Amniotic epithelial cell (primary cell): ENCODE measurements at places on chromosomes 3 and 15.
A peak's percentile ranks its signal among the peaks of the same experiment; 100 is the strongest.

DNA sequence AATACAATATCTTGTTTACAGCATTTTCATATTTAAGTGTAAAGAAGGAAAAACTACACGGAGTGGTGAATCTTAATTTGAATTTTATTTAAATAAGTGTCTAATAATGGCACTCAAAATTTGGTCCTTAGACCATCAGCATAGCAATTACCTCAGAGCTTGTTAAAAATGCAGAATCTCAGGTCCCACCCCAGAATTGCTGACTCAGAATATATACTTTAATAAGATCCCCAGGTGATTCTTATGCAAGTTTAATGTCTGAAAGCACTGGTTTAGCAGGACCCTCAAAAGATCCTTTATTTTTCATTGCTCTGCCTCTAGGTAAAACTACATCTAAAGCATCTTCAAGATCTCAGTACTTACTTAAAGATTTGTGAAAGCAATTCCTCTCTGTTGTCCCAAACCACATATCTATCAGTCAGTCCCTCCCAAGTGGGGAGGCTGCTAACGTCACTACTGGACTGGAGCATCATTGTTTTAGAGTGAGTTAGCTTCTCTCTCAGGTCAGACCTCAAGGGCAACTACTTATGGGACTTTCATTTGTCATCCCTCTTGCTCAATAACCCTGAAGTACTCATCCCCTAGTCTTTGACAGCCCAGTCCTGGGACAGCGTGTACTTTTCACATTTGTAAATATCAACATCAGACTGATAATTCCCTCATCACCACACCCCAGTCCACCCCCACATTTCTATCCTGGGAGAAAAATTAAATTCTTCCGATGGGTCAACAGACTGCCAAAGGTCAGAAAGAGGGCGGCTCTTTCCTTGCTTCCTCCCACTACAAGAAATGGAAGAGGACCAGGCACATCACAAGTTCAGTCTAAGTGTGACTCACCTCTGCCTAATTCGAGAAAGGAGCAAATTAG is 76.7 kb downstream of the CBLB start:
- peak; percentile 100 for DNase-seq

GRCh38 chr3:155676252-155676981 is 68.5 kb downstream of the PLCH1 start:
- peak; percentile 17 for DNase-seq

DNA sequence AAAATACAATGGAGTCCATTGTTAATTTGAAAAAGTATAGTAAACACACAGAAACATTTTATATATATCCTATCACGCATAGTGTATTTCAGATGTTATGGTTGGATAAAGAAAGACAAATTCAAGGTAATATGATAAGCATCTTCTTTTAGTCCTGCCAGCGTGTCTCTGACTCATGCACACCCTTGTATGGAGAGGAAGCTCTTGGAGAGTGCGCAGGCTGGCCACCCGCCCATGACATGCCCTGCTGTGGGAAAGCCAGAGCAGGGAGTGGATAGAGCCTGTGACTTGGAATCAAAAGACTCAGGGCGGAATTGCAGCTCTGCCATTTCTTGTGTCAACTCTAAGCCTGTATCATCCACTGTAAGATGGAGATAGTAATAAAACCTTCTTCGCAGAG is 23.0 kb upstream of the COPG1 start:
- DNase-seq = peak; percentile 87

- no peak for DNase-seq
Measured at GRCh38 chr3:173287361-173287760, 110.2 kb upstream of the NLGN1 start.

DNA sequence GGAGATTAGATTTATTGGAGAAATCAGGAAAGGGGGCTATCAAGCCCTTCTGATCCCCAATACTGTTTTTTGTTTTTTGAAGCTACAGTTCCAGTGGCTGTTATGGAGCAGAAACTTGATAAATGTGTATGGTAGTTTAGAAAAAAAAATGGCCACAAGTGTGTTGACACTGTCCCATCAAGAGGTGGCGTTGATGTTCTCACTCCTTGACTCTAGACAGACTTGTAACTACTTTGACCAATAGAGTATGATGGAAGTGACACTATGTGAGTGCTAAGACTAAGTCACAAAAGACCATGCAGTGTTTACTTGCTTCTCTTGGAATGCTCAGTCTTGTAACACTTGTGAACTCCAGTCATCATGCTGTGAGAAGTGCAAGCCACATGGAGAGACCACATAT is 356.7 kb downstream of the PDCD6IP start:
- no peak for DNase-seq

DNA sequence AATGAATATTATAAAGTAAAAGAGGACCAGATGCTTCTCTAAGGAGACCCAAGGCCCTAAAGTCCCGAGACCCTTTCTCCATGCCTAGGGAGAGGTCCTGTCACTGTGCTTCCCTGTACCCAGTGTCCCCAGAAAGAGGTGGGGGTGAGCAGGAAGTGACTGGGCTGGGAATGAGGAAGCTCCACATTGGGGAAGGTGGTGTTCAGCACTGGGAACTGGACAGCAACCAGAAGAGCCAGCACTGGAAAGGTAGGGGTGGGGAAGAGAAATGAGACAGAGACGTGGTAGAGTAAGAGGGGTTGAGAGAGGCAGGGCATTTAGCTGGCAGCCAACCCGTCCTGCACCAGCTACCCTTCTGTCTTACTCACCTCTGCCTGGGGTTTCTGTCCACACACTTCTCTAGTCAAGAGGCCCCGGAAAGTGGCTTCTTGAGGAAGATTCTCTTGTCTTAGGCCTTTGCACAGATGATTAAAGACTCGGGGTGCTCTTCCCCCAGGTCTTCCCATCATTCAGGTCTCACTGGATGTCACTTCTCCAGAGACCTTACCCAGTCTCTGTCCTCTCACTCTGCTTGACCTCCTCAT is 12.2 kb downstream of the RRP9 start:
- DNase-seq = peak; percentile 14

GRCh38 chr15:58477170-58477569 is 45.4 kb downstream of the LIPC start:
- DNase-seq = no peak

DNA sequence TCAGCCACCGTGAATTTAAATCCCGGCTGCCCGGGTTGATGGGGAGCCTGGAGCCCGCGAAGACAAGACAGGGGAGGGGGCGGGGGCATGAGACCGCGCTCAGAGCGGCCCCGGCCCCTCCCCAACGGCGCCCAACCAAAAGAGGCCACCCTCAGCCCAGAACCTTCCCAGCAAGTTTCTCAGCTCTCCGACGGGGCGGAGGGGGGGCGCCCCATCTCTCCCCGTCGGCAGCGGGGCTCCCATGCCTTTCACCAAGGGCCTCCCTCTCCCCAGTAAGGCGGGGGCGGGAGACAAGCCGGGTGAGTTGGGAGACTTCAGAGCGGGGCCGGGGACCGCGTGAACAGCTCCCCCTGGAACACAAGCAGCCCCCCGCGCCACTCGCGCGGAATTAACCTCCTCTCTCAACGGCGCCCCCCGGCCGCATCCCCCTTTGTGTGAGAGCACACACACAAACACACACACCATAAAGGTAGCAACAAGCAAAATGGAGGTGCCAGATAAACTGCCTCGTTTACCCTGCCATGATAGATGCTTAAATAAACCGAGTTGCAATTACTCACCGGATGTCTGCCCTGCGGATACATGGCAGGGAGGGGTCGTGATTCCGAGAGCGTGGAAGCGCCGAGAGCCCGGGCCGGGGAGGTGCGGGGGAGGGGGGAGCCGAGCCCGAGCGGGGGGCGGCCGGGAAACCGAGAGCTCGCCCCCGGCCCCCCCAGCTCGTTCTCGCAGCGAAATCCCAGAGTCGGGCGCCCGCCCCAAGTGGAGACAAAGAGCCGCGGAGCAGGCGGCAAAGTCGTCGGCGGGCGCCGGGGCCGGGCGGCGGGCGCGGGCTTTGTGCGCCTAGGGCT is 1.3 kb downstream of the TLE3 start:
- peak; percentile 56 for DNase-seq

GRCh38 chr3:127049393-127049792 is 66.5 kb downstream of the PLXNA1 start:
- no peak for DNase-seq

DNA sequence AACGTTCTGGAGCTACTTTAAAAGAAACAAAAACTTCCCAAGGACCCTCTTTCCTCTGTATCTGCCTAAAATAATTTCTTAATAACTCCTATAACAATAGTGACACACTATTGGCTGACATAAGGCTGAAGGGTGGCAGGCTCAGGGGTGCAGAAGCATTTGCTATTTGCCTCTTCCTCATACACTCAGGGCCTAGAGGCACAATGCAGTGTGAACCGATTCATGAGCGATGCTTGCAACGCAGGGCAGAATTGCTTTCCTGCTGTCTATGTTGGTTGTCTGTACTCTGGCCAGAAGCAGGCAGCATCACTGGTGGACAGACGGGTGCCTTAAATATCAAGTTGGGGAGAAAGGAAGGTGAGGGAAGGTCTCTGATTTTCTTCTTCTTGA is 157.4 kb downstream of the AGBL1 start:
- DNase-seq = no peak

DNA sequence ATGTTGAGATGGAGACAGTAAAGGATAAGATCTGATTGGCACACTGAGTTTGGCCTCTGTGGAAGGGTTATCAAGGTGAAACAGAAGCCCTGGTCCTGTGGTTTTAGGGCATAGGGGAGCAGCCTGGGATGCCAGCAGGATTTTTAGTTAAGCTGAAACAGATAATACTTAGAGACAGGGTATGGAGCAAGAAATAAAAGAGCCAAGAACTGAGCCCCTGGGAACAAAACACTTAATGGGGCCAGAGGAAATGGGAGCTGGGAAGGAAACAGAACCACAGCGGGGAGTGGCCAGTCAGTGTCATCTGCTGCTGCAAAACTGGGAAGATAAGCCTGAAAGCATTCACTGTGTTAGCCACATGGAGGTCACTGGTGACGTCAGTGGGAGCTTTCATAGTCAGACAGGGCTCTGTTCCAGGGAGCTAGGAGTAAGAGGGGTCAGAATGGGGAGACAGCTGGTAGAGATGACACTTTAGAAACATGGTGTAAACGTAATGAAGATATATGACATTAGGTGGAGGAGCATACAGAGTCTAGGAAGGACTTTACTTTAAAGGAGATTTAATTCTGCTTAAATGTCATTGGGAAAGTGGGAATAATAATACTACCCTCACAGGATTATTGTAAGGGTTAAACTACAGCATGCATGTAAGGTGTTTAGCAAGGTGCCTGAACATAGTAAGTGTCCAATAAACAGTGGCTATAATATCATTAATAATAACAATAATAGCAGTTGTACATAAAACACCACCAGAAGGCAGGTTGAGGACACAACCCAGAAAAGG is 172.7 kb upstream of the CTNNB1 start:
- DNase-seq = peak; percentile 97

- no peak for DNase-seq
Measured at GRCh38 chr3:58107597-58107996, 99.4 kb downstream of the FLNB start.

DNA sequence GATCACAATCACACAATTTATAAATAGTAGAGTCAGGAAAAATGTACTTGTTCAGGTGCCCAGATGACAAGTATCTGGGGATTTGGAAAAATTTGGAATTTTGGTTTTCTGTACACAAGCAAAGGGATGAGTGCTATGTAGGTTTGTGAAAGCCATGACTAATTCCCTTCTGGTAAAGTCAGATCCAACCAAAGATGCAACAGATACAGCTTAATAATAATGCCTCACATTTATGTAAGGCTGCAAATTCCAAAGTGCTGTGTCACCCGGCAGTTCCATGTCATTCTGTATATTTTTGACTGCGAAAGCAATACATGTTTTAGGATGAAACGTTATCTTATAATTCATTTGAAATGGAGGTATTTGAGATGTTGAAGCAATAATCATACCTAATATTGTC is 102.7 kb upstream of the AGBL1 start:
- DNase-seq = no peak

DNA sequence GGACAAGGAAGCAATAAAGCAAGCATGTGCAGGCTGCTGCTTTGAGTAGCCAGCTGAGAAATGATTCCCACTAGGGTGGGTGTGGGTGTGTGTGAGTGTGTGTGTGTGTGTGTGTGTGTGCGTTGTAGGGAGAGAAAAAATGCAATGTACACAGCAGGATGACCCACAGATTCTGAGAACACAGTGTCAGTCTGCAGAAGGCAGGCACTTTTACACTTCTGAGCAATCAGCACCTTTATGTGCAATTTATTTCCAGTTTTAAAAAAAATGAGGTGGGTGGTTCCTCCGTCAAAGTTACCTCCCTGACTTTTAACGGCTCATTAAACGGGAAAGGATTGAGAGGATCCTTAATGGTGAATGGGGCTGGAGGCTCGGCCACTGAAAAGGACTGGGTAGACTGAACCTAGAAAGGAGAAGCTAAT is 38.5 kb upstream of the LIPC start:
- peak; percentile 22 for DNase-seq

GRCh38 chr3:186512570-186513302 is 31.4 kb downstream of the CRYGS start:
- no peak for DNase-seq

- no peak for DNase-seq
Measured at GRCh38 chr15:91072161-91072560, 27.9 kb upstream of the SV2B start.

GRCh38 chr3:9683426-9683825 is 20.2 kb upstream of the CPNE9 start:
- peak; percentile 74 for DNase-seq

GRCh38 chr3:183022936-183023516 is 42.7 kb upstream of the DCUN1D1 start:
- DNase-seq = no peak

GRCh38 chr15:87758794-87759418 is 497.6 kb downstream of the NTRK3 start:
- no peak for DNase-seq

- DNase-seq = no peak
Measured at GRCh38 chr3:106380232-106380631, 511.4 kb upstream of the CBLB start.

DNA sequence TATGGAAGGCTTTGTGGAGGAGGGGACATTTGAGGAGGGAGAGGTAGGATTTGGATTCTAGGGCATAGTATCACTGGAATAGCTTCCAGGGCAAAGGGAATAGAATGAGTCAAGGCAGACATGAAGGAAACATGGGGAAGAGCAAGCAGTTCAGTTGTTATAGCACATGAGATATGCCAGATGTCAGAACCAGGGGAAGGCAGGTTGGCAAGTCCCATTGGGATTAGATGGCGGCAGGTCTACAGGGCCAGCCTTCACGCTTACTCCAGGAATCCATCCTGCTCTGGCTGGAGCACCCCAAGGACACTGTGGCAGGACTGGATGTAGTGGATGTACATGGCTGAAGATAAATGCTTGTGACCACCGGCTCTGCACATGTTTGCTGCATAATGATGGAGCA is 120.4 kb upstream of the ST8SIA2 start:
- DNase-seq = no peak

DNA sequence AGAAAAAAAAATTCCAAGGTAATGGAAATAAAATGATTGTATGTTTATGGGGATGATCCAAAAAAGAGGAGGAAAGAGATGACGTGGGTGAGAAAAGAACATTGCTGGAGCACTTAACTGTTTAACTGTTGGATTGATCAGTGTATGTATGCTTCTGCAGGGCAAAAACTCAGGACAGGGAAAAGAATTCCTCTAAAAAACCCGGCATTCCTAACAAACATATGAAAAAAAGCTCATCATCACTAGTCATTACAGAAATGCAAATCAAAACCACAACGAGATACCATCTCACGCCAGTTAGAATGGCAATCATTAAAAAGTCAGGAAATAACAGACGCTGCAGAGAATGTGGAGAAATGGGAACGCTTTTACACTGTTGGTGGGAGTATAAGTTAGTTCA is 1.6 kb upstream of the PHLDB2 start:
- no peak for DNase-seq
